ENCODE measurements at places on chromosomes 4 and X.

DNA sequence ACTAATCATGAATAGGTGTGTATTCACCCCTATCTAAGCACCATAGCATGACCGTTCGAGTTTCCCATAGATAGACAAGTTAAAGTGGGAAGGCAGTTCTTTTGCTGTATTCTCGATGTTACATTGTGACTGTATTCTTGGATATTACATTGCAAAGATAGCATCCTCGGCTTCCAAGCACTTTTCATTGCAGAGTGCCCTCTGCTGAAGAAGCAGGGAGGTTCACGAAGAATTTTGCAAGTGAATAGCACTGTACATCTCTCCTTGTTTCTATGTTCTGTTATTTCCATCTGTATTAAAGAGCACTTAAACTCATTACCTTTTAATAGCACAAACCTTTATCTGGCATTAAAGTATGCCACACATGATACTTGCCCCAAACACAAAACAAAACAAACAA lies 426.7 kb upstream of the ARX start:
- no peak for DNase-seq

GRCh38 chrX:22202251-22202650 lies 70.5 kb upstream of the CBLL2 start:
- DNase-seq = no peak

GRCh38 chr4:139950568-139950967 lies 203.4 kb downstream of the MAML3 start:
- no peak for DNase-seq

DNA sequence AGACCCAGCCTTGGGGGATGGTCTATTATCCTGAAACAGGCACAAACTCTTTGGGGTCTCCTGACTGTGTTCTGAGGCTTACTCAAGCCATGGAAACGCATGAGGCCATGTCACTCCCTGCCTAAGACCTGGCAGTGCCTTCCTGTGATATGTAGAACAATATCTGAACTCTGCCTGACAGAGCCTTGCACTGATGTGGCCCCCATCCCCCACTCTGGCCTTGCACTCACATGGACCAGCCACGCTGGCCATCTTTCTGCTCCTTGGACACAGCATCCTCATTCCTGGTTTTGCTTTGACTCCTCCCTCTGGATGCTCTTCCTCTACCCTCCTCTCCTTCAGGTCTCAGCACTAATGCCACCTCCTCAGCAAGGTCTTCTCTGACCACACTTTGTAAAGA lies 100.2 kb downstream of the SCD5 start:
- DNase-seq = no peak

DNA sequence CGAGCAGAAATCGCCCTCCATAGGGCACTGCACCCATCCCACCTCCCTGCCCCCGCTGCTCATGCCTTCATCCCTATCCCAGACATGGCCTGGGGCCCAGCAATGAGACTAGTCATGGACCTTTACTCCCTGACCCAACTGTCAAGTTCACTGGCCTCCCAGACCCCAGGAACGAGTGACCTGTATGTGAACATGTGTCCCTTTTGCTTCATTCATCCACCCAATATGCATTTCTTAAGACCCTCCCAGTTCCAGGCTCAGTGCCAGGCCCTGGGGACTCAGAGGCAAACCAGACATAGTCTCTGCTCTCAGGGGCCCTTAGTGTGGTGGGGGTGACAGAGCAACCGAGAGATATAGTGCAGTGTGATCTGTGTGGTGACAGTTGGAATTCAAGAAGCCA lies 67.0 kb downstream of the EFNB1 start:
- no peak for DNase-seq

GRCh38 chr4:146833530-146833929 lies 112.1 kb downstream of the TTC29 start:
- no peak for DNase-seq

- DNase-seq = no peak
These were observed at the start of gene SSX5 for GRCh38 chrX:48196745-48197201. Gene SSX5, minus strand, starts transcription at chrX:48196795. Its CDS starts 1,437 bp downstream, at chrX:48195358.

GRCh38 chr4:123299212-123299691 lies 97.3 kb upstream of the SPRY1 start:
- no peak for DNase-seq

- DNase-seq = no peak
These were observed 29.3 kb downstream of the FAM199X start for GRCh38 chrX:104195489-104196084.

- DNase-seq = no peak
These were observed 115.1 kb downstream of the SH3KBP1 start for GRCh38 chrX:19772096-19772821.

GRCh38 chrX:39676434-39676833 lies 421.3 kb downstream of the BCOR start:
- DNase-seq = no peak

- no peak for DNase-seq
These were observed 10.3 kb upstream of the TREX2 start for GRCh38 chrX:153456161-153456560.

All from stimulated activated CD8-positive, alpha-beta memory T cell treated with anti-CD3 and anti-CD28 coated beads, Interleukin-2, amount 100 ng/mL, for 1 hour (primary cell).